ENCODE measurements at places on chromosomes 1 and 21.

- no peak for DNase-seq
Measured at GRCh38 chr1:166907051-166907450, 31.0 kb upstream of the TADA1 start.

GRCh38 chr1:22340066-22340465, 111.6 kb upstream of the ZBTB40 start:
- DNase-seq = no peak

GRCh38 chr1:114735479-114735878, 18.9 kb upstream of the NRAS start:
- DNase-seq = no peak

DNA sequence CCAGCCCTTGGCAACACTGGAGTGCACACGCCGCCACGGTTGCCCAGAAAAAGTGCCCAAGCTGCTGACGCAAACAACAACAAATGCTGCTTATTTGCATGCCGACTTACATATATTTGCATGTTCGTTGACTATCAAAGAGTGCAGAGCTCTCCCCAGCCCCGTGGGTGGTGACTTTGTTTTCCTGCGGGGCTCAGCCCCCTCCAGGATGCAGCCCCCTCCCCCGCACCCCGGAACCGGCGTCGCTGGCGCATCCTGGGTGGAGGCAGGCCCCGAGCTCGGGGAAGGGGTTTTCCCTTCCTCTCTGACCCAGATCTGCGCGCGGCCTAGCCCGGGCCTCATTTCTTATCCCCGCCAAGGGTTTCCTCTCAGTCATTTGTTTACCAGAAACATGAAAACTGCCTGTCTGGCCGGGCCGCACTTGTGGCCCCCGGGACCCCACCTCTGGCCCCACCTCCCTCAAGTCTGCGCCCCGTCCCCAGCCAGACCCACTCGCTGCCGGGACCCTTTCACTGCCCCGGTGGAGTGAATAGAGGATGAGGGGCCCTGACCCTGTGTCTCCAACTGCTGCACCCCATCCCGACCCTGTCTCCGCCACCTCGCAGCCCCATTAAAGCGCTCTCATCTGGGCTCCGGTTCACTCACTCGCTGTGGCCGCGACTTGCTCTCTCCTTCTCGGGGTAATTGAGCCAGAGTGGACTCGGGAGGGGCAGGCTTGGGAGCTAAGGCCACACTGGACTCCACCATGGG, 5.5 kb downstream of the TNFRSF25 start:
- peak; percentile 48 for DNase-seq

GRCh38 chr1:215076322-215076721, 6.2 kb upstream of the KCNK2 start:
- DNase-seq = no peak

DNA sequence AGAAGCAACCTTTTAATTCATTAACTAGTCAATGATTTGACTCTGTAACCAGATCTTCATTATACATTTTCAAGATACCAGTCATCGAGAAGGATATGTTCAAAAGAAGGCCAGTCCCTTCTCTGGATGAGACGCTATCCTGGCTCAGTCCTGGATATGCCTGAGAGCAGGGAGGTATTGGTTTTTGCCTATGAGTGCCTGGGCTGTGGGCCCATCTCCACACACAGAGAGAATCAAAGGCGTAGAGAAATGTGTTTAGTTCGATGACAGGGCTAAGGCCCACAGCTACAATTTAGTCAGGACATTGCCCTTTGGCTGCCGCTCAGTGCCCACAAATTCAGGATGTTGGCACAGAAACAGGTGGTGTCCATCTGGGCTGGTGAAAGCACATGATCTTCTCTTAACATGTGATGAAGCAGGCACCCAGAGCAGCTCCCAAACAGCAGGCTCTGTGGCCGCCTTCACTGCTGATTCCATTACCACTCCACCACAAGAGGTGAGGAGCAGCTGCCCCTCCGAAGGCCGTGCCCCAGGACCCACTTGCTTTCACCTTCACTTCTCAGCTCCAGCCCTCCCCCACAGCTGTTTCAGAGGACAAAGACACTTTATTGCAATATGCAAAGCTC, 24.7 kb downstream of the ACKR1 start:
- no peak for DNase-seq

DNA sequence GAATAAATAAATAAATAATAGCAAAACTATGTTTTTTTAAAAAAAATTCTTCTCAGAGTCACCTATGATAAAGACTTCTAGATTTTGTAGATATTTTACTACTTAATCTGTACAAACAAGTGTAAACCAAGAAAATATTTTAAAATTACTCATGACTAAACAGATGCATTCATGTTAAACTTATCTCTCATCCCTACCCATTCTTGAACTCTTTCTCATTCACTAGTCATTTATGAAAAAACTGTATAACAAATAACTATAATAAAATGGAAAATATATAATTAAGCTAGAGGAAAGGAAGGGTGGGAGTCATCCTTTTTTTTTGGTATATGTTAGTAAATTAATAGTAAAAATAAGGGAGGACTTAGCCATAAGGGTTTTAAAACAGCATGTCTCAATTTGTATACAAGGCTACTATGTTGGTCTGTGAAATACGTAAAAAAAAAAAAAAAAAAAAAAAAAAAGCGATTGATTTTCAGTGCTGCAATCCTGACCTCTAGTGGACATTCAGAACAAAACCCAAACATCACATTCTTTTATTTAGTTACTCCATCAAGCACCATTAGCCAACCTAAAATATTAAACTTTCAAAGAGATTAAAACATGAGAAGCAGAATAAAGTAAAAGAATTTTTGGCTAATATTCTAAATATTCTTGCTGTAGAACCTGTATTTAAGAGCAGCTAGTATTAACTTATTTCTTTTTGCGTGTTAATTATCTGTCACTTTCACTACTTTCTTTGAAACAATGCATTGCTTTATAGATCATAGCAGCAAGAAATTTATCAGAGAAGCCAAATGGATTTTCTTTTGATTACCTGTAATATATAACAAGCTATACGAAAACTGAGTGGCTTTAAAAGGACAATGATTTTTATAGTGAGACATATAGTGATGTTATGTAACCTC, 255.8 kb upstream of the CACYBP start:
- DNase-seq = no peak

- DNase-seq = no peak
Measured at GRCh38 chr1:160993544-160994193, 27.3 kb downstream of the F11R start.

- no peak for DNase-seq
Measured at GRCh38 chr21:44054710-44055109, 42.6 kb downstream of the TRAPPC10 start.

DNA sequence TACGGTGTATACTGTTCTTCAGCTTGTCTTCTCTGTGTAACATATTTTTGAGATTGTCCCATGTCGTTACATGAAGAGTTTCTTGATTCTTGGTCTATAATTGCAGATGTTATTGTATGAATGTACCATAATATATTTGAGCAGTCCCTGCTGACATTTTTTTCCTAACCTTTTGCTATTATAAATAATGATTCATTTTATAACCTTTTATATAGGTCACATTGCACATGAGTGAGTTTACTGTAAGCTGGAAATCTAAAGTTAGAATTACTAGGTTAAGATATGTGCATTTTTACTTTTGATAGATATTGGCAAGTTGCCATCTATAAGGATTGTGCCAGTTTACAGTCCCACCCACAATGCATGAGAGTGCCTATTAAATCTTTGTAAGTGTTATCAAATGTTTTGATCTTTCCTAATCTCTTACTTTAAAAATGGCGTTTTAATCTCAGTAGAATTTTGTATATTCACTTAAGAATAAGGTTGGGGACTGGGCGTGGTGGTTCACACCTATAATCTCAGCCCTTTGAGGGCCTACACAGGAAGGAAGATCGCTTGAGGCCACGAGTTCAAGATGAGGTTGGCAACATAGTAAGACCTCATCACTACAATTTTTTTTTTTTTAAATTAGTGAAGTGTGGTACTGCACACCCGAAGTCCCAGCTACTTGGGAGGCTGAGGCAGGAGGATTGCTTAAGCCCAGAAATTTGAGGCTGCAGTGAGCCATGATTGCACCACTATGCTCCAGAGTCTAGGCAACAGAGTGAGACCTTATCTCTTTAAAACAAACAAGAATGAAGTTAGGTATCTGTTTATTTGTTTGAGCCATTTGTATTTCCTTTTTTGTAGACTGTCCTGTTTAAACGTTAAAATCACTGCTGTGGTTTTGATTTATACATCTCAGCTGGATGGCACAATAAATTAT, 36.5 kb downstream of the ZMYM1 start:
- DNase-seq = no peak

GRCh38 chr1:169160845-169161495, 54.5 kb downstream of the ATP1B1 start:
- no peak for DNase-seq

- DNase-seq = no peak
Measured at GRCh38 chr1:207396168-207396746, 57.9 kb upstream of the CR2 start.

DNA sequence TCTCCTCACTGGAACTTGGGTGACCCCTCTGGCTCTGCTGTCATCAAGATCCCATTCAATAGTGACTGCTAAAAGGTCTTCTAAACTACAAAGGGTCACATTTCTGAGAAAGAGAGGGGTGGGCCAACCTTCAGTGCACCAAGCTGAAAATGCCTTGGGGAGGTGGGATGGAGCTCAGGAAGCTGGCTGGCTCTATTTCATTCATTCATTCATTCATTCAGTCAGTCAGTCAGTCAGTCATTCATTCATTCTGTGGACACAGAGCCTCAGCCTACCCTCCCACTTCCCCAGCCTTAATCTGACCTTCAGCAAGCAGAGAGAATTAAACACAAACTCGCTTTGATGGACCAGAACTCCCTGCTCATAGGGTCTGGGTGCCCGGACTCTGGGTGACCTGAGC, 11.7 kb downstream of the RUNX3 start:
- no peak for DNase-seq

- no peak for DNase-seq
Measured at GRCh38 chr1:1625404-1625775, 6.6 kb upstream of the MMP23B start.

- no peak for DNase-seq
Measured at GRCh38 chr1:87115317-87115890, 201.0 kb downstream of the HS2ST1 start.

GRCh38 chr1:54409156-54410142, 3.3 kb upstream of the SSBP3 start:
- no peak for DNase-seq

- DNase-seq = no peak
Measured at GRCh38 chr1:111882559-111882958, 106.9 kb downstream of the KCND3 start.

GRCh38 chr1:198520524-198521254, 19.8 kb downstream of the ATP6V1G3 start:
- no peak for DNase-seq

- no peak for DNase-seq
Measured at GRCh38 chr1:177998696-177999631, 29.1 kb upstream of the SEC16B start.

DNA sequence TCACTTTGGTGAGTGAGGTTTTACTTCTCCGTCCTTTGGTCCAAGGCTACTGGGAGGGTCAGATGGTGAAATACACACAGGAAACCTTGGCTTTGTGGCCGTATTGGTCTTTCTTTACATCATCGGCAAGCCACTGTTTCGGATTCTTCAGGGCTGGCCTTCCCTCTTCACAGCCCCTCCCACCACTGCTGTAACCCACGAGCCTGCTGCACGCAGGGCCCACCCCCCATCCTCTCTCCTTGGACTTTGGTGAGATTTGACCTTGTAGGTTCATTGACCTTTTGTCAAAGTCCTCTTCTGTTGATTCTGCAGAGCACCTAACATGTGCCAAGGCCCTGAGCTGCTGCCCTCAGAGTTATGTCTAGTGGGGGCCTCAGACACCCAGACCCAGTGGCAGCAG, 328.6 kb downstream of the CAMTA1 start:
- no peak for DNase-seq

DNA sequence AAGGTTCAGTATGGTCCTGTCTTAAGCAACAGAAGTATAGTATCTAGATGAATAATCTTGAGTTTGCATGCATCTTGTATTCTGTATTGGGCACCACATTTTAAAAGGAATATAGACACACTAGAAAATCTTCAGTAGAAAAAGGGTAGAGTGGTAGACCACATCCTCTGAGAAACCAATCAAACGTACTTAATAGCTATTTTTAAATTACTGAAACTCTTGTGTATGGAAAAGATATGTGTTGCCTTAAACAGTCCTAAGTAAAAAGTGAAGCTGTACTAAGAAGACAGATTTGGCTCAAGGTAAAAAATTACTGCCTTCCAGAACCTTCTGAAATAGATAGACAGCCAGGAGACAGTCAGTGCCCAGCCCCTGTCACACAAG, 3.1 kb downstream of the CTXND2 start:
- no peak for DNase-seq

- DNase-seq = no peak
Measured at GRCh38 chr1:3329640-3330281, 124.7 kb upstream of the ARHGEF16 start.

DNA sequence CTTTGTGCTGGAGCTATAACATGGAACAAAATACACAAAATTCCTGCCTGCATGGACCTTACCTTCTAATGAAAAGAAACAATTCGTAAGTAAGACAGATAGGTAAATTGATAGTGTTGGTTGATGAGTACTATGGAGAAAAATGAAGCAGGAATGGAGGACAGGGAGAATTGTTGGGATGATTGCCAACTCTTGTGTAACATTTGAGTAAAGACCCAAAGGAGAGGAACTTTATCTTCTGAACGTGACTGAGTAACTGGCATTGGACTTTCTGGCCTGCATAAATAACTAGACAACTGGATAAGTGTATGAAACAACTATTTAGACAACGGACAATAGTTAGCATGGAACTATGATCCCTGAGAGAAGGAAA, 6.8 kb upstream of the EFCAB14 start:
- no peak for DNase-seq

DNA sequence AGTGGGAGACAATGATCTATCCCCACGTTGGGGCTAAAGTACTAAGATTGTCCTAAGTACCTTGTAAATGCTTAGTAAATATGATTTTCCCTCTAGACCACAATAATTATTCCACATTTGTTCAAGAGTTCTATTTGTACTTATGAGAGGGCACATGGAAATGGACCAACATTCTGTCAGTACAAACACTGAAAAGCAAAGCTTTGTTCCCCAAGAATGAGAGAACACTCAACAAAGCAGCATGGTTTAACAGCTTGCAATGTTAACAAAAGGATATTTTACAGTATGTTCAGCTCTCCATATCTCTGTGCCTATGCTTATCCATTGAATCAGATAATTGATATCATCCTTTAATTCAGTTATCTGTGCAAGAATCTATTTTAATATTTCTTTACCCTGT, 35.4 kb downstream of the RBM11 start:
- no peak for DNase-seq

GRCh38 chr1:209624558-209625549, 27.4 kb downstream of the LAMB3 start:
- DNase-seq = no peak

- DNase-seq = no peak
Measured at GRCh38 chr21:14353726-14354125, 29.2 kb downstream of the HSPA13 start.

DNA sequence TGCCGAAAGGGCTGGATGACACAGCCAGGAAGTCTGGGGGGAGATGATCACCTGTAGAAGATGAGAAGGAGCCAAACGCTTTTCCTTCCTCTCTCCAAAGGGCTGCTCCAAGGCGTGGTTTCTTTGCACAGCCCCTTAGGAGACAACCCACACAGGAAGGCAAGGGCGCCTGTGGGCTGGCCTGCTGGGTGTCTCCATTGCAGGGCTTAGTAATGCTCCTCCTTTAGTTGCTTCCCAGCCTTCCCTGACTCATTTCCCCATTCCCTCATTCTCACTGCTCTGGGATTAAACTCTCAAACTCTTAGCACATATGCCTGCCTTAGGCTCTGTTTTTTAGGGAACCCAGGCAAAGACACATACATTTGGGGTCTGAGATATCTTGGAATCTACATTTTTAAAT, 1.7 kb upstream of the CLCA1 start:
- no peak for DNase-seq

- DNase-seq = no peak
Measured at GRCh38 chr1:28113242-28113572, 24.8 kb upstream of the EYA3 start.

Measured in activated naive CD8-positive, alpha-beta T cell treated with anti-CD3 and anti-CD28 coated beads, Interleukin-2, amount 50 U/mL, for 16 hours (primary cell).